Eye (tissue), 1 donor: ENCODE measurements at places on chromosomes 7 and 10.
A peak's percentile ranks its signal among the peaks of the same experiment; 100 is the strongest.

DNA sequence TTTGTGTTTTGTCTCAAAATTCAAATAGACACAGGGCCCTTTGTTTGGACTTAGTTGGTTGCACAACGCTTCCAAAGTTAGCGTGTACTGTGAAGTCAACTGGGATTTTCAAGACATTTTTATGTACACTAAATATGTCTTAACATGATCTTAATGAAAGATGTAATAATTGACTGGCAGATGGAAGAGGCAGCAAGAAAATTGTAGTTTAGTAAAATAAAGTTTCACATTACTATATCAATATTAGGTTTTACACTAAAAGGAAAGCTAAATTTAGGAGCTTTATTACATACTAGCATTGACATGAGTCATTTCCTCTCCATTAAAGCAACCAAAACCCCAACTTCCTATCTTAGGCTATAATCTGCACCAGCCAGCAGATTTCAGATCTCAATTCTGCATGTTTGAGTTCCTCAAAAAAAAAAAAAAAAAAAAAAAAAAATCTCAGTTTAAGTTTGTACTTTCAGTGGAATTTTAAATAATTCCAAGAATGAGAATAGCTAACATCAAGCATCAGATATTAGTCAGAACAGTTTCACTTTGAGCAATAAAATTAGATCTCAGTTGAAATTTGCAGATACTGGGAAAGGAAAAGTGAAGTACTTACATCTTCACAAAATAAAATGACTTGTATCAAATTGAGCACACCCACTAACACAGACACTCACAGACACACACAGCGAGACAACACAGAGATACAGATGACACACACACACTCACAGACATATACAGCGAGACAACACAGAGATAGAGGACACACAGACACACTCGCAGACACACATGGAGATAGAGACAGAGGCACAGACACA lies 346.6 kb upstream of the KLF6 start:
- DNase-seq = peak; percentile 41

DNA sequence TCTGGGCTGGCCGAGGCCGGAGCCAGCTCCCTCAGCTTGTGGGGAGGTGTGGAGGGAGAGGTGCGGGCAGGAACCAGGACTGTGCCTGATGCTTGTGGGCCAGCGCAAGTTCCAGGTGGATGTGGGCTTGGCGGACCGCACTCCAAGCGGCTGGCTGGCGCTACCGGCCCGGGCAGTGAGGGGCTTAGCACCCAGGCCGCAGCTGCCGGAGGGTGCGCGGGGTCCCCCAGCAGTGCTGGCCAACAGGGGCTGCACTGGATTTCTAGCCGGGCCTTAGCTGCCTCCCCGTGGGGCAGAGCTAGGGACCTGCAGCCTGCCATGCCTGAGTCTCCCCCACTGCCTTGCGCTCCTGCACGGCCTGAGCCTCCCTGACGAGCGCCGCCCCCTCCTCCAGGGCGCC lies 242.8 kb downstream of the CCSER2 start:
- no peak for DNase-seq

- DNase-seq = no peak
Measured at GRCh38 chr10:124090601-124091209, 2.7 kb downstream of the CHST15 start.

DNA sequence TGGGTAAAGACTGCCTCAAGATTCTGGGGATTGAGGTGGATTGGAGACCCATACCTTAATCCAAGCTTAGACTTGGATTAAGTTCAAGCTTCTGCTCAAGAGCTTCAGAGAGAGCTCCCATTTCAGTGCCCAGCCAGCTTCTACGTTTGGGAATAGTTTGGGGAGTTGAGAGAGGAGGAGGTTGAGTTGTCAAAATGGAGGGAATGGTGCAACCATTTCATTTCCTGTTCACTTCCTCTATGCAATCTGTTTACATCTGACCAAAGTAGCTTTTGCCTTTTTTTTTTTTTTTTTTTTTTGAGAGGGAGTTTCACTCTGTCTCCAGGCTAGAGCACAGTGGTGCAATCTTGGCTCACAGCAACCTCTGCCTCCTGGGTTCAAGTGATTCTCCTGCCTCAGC lies 65.8 kb downstream of the ENTPD1 start:
- DNase-seq = no peak

DNA sequence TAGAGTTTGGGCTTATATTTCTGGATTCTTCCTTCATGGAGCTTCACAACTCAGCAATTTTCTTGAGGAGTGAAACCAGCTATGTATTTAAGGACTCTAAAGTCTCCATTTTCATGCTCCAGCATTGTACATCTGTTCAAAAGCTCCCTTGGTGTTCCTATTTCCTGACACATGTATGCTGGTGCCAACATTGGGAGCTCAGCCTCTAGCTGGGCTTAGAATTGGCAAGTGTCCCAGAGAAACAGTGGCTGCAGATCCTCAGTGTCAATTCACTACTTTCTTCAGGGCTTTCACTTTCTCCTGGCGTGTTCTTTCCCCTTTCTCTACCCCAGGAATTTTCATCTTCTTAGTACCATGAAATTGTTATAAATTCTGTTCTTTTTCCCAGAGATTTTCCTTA lies 103.1 kb downstream of the ZNF467 start:
- DNase-seq = peak; percentile 32

- DNase-seq = no peak
Measured at GRCh38 chr10:7400068-7400715, 10.6 kb downstream of the SFMBT2 start.

DNA sequence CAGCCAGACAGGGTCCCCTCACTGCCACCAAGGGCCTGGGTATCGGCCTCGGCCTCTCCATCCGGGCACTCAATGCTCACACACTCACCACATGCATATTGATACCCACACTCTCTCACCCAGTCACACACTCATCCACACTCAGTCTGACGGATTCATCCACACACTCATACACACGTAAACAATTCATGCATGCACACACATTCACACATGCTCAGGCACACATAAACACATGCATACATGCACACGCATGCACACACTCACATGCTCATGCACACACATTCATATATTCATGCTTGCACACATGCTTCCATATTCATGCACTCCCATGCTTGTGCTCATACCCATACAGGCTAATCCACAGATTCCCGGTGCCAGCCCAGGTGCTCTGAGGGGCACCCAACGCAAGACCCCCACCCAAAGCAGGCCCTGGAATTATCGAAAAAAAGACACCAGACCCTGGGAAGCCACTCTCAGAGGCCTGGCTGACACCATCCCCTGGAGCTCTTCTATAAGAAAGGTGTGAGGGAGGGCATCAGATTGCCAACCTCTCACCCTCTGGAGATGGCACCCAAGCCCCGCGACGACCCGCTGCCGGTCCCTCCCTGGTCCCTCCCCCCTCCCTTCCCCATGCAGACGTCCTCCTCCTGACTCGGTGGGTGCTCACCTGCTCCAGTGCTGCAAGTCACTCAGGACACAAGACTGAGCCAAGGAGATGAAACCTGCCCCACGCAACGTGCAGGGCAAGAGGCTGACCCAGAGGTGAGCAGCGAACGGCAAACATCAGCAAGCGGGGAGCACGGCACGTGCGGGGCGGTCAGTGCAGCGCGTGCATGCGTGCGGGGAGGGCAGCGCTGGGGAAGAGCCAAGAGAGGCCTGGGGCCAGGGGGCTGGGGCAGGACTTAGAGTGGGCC lies 15.2 kb downstream of the STK32C start:
- no peak for DNase-seq

- DNase-seq = no peak
Measured at GRCh38 chr7:7652798-7653540, 12.4 kb downstream of the UMAD1 start.

DNA sequence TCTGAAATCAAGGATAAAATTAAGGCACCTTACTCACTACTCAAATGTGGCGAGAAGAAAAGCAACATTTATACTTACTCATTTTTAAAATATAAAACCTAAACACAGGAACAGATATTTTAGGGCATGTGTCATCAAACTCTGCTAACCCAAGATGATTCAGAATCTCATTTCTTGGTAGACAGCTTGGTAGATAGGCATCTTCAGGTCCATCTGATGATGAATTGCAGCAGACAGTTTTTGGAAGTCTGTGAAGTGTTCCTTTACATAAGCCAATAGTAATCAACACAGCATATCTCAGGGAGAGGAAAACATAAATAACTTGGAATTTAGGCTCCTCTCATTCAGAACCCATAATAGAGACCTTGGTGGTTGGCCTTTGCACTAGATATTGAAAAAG lies 3.4 kb downstream of the HIPK2 start:
- DNase-seq = no peak

DNA sequence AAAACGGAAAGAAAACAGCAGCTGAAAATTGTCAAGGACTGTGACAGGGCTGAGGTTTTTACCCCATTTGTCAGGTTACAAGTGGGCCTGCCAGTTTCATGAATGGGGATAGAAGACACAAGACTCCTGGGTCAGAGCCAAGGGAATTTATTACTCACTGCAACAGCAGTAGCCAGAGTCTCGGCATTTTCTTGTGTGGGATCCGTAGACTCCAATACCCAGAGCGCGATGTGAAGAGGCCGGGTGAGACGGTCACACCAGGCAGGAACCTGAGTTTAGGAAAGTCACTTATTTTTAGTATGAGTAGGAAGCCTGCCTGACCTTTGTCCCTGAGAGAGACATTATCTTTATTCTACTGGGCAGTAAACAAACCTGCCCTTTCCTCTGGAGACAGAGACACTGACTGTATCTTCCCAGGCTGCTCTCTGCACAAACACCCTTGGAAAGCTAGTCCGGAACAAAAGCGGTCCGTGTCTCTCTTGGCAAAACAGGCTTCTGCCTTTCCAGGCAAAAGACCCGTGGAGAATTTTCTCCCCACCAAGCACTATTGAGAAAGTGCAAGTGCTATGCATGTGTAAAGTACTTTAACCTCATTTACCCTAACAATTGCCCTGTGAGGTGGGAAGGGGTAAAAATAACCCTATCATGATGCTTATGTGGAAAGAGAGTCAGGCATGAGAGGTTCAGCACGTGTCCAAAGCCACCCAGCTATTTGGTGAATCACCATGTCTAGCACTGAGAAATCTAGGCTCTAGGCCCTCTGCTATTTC lies 58.4 kb downstream of the JCAD start:
- DNase-seq = no peak

GRCh38 chr7:136600475-136600874 lies 268.0 kb upstream of the CHRM2 start:
- DNase-seq = no peak

DNA sequence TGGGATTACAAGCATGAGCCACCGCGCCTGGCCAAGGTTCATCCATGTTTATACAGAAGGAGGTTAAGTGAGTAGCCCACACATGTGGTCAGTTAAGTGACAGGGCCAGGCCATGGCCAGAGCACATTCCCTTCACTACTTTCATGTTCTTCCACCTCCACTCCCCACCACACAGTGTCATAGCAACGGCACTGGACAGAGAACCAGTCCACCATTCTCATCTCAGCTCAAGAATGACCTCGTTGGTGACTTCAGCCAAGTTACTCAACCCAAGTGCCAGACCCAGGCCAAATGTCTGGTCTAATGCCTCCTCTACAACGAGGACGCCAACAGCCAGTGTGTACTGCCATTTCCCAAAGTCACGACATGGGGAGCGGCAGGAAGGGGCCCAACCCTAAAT lies 62.4 kb downstream of the INHBA start:
- no peak for DNase-seq

DNA sequence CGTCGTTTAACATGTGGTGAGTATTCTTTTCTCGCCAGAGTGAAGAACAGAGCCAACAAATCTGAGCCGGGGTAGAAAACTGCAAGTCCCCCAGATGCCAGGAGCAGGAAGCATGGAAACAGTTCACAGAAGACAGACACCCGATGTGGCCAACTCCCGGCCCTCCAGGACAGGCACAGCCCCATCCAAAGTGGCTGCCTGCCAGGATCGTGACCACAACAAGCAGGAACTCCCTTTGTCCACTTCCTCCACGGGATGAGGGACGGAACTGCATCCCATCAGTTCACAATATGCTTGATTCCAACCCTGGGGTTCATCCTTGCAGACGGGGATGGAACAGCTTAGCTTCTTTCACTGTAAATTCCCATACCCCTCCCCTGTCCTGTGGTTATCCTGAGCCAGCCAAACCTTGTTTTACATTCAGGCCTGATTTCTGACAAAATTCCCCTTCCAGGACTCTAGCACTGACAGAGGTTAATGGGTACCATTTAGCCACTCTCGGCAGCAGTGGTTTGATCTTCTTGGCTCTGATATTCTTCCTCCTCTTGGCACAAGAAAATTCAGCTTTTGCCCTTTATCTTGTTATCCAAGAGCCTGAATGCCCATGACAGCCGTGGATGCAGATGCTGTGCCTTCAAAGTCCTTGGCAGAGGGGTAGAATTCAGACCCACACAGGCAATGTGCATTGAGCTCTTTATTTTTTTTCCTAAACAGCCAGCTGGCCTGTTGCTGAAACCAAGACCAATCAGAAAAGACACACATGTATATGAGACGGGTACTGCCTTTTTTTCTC lies 105.5 kb upstream of the FAM204A start:
- DNase-seq = no peak

DNA sequence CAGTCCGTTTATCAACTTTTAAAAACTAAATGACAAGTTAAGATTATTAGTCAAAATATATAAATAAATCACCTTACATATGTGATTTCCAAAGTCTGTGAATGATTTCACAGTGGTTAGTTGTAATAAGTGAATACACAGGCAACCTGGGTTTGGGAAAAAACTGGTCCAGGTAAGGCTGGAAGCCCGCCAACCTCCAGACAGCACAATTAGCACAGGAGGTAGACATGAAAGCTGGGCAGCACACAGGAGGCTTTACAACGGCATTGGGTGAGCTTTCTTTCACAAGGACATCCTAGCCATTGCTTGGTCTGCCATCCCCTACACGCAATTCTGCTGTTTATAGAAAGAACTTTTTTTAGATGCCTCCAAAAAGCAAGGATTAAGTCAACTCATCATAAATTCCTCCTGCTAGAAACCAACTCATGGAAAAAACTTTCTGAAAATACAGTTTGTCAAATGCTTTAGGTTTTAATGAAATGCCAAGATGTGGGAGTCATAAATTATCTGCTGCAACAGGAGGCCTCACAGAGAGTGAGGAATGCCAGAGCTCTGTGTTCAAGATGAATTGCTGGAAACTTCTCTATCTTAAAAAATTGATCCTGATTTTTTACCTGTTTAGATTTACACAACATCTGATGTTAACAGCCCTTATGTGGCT lies 346.8 kb upstream of the NFE2L3 start:
- no peak for DNase-seq

DNA sequence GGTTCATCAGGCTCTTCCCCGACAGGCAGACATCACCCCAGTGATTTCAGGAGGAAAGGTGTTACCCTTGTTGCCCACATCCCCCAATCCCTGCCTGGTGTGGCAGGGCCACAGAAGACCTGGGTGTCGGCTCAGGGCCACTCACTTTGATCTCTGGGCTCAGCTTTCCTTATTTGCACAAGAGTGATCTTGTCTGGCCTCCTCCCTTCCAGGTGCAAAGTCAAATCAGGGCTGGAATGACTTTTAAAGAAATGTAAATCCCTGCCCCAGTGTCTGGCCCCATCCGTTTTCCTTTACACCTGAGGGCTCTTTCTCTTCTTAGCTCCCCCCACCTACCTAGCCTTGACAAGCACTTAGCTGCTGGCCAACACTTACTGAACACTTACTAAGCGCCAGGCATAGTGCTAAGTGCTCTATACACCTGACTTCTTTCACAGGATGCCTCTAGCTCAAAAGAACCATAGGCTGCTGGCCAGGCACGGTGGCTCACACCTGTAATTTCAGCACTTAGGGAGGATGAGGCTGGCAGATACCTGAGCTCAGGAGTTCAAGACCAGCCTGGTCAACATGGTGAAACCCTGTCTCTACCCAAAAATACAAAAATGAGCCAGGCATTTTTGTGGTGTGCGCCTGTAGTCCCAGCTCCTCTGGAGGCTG lies 979 bp upstream of the NODAL start:
- no peak for DNase-seq
